ENCODE measurements at places on chromosomes 16 and 17. TPM values are rescaled to one million over a fixed set of nuclear protein-coding genes. Genes with fewer than 3 reads are reported as not detected.

DNA sequence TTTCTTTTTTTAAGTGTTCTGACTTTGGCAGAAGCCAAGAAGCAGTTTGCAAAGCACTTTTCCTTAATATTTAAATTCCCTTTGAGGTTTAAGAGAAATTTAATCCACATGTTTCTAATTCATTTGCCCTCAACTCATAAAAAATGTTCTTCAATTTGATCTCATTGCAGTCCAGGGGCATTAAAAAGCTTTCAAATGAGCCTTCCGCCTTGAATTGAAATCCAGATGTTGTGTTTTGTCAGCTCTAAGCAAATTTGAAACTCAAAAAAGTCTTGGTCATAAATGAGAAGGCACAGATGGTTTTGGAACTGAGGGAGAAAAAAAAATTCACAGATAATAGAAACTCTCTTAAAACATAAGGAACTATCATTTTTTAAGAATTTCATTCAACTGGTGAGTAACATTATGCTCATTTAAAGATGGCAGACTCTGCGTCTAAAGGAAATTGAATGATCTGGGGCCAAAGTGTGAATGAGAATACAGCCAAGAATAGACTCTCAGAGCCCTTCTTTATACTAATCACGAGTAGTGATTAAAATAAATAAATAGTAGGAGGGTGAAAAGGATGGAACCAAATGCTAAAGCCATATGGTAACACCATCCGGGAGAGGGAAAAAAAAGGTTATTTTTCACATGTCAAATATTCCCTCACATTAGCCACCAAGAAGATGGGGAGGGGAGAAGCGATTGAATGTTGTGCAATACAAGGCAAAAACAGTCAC, 1304.7 kb downstream of the CDH8 start:
- no peak overlapping the region for H3K27ac ChIP-seq
- H3K4me1 ChIP-seq = peaks cover 6% of the 10 kb centered on the region
- no peaks in the 10 kb centered on the region for H3K27me3 ChIP-seq
- H3K4me3 ChIP-seq = no peak overlapping the region

MAF gene
- total RNA-seq = 33.0 TPM

SULT1A4 gene
- total RNA-seq = 3.5 TPM

COQ9 gene
- total RNA-seq = 96.0 TPM

- H3K36me3 ChIP-seq = no peaks in the 10 kb centered on the region
- DNase-seq = no peak
- no peak overlapping the region for H3K4me3 ChIP-seq
These were observed 12.6 kb upstream of the ARHGAP17 start for GRCh38 chr16:25027781-25028180.

DNA sequence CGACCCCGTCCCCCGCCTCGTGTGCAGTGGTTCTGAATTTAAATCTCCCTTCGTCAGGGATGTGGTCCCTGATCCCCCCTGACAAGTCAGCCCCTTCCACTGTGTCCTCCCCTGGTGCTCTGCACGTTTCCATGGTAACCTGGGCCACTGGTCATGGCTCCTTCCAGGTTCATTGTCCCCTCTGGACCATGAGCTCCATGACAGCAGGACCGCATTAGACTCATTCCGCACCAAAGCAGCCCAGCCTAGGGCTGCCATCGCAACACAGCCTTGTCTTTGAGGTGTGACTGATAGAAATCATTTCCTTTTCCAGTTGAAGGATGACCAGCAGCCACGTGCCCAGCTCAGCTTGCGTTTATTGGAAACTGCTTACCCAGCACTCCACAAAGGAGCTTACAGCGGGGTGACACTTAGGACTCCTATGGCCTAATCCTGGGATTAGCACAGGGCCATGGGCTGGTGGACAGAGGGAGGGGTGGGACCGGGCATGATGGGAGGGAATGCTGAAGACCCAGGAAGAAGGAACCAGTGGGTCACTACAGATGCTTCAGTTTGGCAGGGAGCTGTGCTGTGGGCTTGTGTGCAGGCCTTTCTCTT, 7.6 kb downstream of the RCVRN start:
- no peak for DNase-seq
- H3K4me3 ChIP-seq = no peak overlapping the region
- peaks cover 22% of the 10 kb centered on the region for H3K4me1 ChIP-seq
- H3K27ac ChIP-seq = no peak overlapping the region
- H3K27me3 ChIP-seq = peaks cover 25% of the 10 kb centered on the region

GRCh38 chr16:67504031-67505021, 21.0 kb upstream of the AGRP start:
- no peak overlapping the region for H3K27ac ChIP-seq
- DNase-seq = no peak
- no peaks in the 10 kb centered on the region for H3K4me1 ChIP-seq
- H3K36me3 ChIP-seq = peaks cover 3% of the 10 kb centered on the region
- peaks cover 14% of the 10 kb centered on the region for H3K27me3 ChIP-seq

GRCh38 chr16:84266451-84266850, 26.6 kb upstream of the KCNG4 start:
- H3K27me3 ChIP-seq = peaks cover 17% of the 10 kb centered on the region
- no peak overlapping the region for H3K27ac ChIP-seq
- H3K36me3 ChIP-seq = no peaks in the 10 kb centered on the region
- H3K4me1 ChIP-seq = peaks cover 14% of the 10 kb centered on the region
- no peak for DNase-seq
- H3K4me3 ChIP-seq = no peak overlapping the region

TBC1D3 gene
- not detected for total RNA-seq

DNA sequence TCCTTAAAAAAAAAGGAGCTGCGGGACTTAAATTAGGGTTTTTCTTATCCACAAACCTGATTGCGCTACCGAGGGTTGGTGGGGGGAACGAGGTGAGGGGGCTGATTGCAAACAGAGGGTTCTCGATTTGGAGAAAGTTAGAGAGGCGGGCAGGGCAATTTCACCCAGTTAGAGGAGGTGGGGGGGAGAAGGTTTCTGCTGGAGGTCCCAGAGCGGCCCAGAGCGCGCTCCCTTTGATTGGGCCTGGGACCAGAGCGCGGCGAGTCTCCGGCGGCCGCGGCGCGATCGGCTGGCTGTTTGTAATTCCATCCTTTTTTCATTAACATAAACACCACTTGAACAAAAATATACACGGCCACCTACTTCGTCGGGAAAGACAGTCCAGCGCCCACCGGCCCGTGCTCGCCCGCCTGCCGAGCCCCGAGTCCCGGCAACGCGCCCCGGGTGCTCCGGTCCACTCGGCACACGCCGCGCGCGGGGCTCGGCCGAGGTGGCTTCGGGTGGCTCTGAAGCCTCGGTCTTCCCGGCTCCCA, 13.3 kb upstream of the FOXF1 start:
- H3K36me3 ChIP-seq = no peaks in the 10 kb centered on the region
- DNase-seq = no peak
- peak overlapping the region; percentile 69 for H3K4me3 ChIP-seq
- H3K4me1 ChIP-seq = peaks cover 19% of the 10 kb centered on the region
- H3K27ac ChIP-seq = no peak overlapping the region
- H3K27me3 ChIP-seq = peaks cover 94% of the 10 kb centered on the region

ATF7IP2 gene
- total RNA-seq = 15.5 TPM

- peaks cover 17% of the 10 kb centered on the region for H3K36me3 ChIP-seq
- no peak for DNase-seq
- no peak overlapping the region for H3K27ac ChIP-seq
- H3K27me3 ChIP-seq = peaks cover 6% of the 10 kb centered on the region
- peaks cover 34% of the 10 kb centered on the region for H3K4me1 ChIP-seq
These were observed 10.8 kb downstream of the IGFBP4 start for GRCh38 chr17:40453881-40454612.

GRCh38 chr16:3979518-3979917, 99.0 kb upstream of the CREBBP start:
- no peak overlapping the region for H3K4me3 ChIP-seq
- no peak for DNase-seq
- peaks cover 5% of the 10 kb centered on the region for H3K36me3 ChIP-seq
- no peak overlapping the region for H3K27ac ChIP-seq
- H3K4me1 ChIP-seq = peaks cover 13% of the 10 kb centered on the region

OGFOD3 gene
- total RNA-seq = 31.6 TPM

DNA sequence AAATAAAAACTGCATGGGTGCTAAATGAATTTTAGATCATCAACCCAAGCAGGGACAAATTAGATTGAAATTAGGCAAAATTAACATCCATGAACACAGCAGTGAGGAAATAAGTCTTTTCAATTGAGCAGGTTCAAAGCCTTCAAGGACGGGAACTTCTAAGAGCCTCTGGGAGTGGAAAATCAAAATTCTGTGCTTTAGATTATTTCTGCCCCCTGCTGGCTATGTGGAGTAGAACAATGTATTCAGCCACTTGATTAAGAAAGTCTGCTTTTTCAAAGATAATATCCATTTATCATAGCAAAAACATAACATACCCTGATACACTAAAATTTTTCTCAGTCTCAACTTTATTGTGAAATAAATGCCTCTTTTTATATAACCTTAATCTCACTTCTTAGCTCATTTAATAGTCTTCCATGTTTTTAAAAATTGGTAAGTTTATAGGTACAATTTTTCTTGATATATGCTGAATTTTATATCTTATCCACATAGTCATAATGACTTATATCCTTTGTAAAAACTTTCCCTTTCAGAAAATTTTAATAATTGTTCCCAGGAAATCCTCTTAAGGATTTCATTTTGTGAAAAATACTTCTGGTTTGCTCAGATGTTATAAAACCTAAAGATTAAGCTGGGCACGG, 28.1 kb upstream of the NOL11 start:
- no peak overlapping the region for H3K4me3 ChIP-seq
- H3K27me3 ChIP-seq = no peaks in the 10 kb centered on the region
- no peaks in the 10 kb centered on the region for H3K4me1 ChIP-seq
- peaks cover 6% of the 10 kb centered on the region for H3K36me3 ChIP-seq

- H3K4me1 ChIP-seq = no peaks in the 10 kb centered on the region
- no peak overlapping the region for H3K4me3 ChIP-seq
- no peak for DNase-seq
- H3K27ac ChIP-seq = no peak overlapping the region
- no peaks in the 10 kb centered on the region for H3K36me3 ChIP-seq
These were observed 43.7 kb downstream of the IRX5 start for GRCh38 chr16:54974367-54974766.

DNA sequence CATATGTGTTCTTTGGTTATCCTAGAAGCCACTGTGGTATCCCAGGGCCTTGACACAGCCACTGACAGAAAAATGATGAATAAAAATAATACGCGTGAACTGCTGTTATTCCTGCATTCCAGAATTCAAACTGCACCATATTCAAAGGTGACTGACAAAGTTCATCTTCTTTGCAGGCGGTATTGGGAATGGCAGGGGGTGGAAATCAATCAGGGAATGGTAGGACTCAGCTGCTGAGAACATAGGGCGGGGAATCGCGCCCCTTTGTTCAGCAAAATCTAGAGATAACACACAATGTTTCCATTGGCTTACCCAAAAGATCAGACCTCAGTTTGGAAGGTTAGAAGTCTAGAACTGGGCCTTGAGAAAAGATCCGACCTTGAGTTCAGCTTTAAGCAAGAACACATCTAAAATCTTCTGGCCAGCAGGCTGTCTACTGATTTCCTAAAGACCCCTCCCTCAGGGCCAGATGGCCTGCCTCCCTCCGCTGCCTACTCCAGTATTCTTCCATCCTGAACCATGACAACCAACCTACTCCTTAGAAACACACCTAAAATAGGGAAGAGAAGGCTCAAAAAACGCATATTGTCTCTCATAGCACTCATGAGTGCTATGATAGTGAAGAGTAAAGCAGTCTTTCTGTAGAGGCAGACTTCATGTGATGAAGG, 34.1 kb downstream of the CDK5R1 start:
- peak overlapping the region; percentile 87 for H3K27ac ChIP-seq
- peak overlapping the region; percentile 90 for H3K4me3 ChIP-seq
- H3K27me3 ChIP-seq = peaks cover 3% of the 10 kb centered on the region
- DNase-seq = no peak

DNA sequence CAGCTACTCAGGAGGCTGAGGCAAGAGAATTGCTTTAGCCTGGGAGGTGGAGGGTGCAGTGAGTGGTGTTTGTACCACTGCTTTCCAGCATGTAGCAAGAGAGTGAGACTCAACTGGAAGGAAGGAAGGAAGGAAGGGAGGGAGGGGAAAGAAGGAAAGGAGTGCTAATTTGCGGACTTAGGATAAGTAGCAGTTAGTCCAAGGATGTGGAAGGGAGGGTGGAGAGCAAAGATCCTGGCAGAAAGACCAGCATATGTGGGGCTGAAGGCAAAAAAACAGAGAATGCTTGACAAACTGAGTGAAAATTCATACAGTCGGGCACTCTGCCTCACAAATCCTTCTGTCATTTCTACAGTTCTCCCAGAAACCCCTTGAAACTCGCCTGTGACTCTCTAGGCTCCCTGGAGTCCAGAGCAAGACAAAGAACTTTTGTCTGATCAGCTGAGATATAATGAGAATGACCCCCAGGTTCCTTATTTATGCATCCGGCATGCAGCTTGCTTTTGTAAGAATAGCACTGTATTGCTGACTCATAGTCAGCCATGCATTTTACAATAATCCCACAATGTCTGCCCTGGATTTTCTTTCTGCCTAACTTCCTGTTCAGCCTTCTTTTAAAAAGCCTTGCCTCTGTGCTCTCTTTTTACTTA, 31.5 kb downstream of the CDK5RAP3 start:
- H3K36me3 ChIP-seq = no peaks in the 10 kb centered on the region
- peak overlapping the region; percentile 81 for H3K27ac ChIP-seq
- peak overlapping the region; percentile 60 for H3K4me3 ChIP-seq
- peaks cover 13% of the 10 kb centered on the region for H3K27me3 ChIP-seq

- H3K27ac ChIP-seq = no peak overlapping the region
- peaks cover 13% of the 10 kb centered on the region for H3K4me1 ChIP-seq
- no peak for DNase-seq
- H3K4me3 ChIP-seq = no peak overlapping the region
- peaks cover 26% of the 10 kb centered on the region for H3K27me3 ChIP-seq
- H3K36me3 ChIP-seq = no peaks in the 10 kb centered on the region
These were observed 57.9 kb upstream of the MAF start for GRCh38 chr16:79658301-79659033.

DNASE1L2 gene
- total RNA-seq = 2.6 TPM

GRCh38 chr16:72740347-72740746, 307.6 kb downstream of the ZFHX3 start:
- no peaks in the 10 kb centered on the region for H3K36me3 ChIP-seq
- DNase-seq = no peak
- H3K4me3 ChIP-seq = no peak overlapping the region
- H3K27ac ChIP-seq = no peak overlapping the region
- H3K4me1 ChIP-seq = peaks cover 25% of the 10 kb centered on the region

- H3K36me3 ChIP-seq = no peaks in the 10 kb centered on the region
- H3K27me3 ChIP-seq = peaks cover 15% of the 10 kb centered on the region
- H3K4me1 ChIP-seq = no peaks in the 10 kb centered on the region
- H3K27ac ChIP-seq = no peak overlapping the region
These were observed 145.5 kb upstream of the SOX9 start for GRCh38 chr17:71975331-71975801.

GRCh38 chr17:83179811-83180210, 100.4 kb downstream of the METRNL start:
- H3K36me3 ChIP-seq = no peaks in the 10 kb centered on the region
- H3K27ac ChIP-seq = no peak overlapping the region
- no peak overlapping the region for H3K4me3 ChIP-seq
- H3K27me3 ChIP-seq = peaks cover 3% of the 10 kb centered on the region
